ENCODE measurements at places on chromosomes 6 and 20. TPM values are rescaled to one million over a fixed set of nuclear protein-coding genes. Genes with fewer than 3 reads are reported as not detected.
A peak's percentile ranks its signal among the peaks of the same experiment; 100 is the strongest.

CASP8AP2 gene
- 13.0 TPM for total RNA-seq

DNA sequence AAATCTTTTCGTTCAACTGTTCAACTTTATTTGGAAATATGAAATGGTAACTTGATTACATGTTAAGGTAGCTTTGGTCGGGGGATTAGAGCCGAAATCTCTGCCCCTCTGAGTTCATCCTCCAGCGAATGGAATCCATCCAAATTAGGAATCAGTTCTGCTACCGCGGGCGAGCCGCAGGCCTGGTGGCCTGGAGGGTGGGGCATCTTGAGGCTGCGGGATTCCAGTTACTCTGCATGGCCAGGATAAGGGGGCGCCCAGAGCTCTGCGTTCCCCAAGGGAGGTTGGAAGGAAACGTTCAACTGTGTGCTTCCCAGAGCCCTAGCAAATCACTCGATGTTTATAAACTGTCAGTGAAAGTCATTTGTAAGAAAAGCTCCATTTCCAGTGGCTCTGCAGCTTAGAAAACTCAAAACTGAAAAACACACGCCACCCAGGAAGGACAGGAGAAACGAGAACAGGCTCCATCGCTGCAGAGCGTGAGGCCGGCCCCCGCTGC lies 262.2 kb downstream of the TAF4 start:
- peak; percentile 81 for DNase-seq

DNA sequence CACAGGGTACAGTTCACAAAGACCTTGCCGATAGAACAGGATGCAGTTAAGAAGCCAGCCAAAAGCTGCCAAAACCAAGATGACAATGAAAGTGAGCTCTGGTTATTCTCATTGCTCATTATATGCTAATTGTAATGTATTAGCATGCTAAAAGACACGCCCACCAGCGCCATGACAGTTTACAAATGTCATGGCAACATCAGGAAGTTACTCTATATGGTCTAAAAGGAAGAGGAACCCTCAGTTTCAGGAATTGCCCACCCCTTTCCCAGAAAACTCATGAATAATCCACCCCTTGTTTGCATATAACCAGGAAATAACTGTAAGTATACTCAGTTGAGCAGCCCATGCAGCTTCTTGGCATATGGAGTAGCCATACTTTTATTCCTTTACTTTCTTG lies 748.7 kb downstream of the QKI start:
- DNase-seq = no peak

- no peak for DNase-seq
Measured at GRCh38 chr6:25458485-25458884, 179.3 kb downstream of the CARMIL1 start.

- peak; percentile 89 for DNase-seq
Measured at GRCh38 chr6:29631860-29632731, 887 bp downstream of the GABBR1 start.

- no peak for DNase-seq
Measured at GRCh38 chr20:38692436-38693411, 31.6 kb upstream of the SLC32A1 start.

DNA sequence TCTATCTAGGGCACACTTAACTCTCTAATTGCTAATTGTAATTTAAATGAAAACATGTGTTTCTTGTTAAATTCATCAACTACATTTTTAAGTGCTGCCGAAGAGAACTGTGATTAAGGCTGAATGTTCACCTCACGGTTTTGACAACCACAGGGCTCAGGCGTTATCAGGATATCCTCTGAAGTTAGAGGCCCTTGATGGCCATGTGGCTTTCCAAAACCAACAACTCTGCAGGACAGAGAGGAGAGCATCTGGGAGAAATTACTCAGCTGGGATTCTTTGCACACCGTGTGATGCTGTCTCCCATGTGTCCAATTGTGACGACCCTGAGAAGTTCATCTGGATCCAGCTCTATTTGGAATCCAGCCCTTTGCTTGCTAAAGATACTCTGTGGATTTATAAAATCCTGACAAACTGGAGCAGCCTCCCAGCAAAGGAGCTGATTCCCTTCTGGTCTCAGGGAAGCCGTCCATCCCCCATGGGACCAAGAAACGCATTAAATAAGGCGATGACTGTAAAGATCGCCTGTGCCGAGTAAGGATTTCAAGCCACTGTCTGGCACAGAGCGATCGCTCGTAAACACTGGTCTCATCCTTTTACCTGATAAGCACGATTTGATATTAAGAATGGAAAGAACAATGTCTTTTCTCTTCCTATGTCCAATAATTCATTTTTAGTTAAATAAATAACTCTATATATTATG lies 401.1 kb downstream of the CD83 start:
- no peak for DNase-seq

PRSS35 gene
- total RNA-seq = 1.1 TPM

PGC gene
- not detected for total RNA-seq

- DNase-seq = no peak
Measured at GRCh38 chr6:111417181-111417585, 65.8 kb downstream of the REV3L start.

GRCh38 chr6:42009844-42010184 lies 40.5 kb upstream of the TAF8 start:
- no peak for DNase-seq

- peak; percentile 23 for DNase-seq
Measured at GRCh38 chr6:166192557-166192956, 24.9 kb upstream of the TBXT start.

DNA sequence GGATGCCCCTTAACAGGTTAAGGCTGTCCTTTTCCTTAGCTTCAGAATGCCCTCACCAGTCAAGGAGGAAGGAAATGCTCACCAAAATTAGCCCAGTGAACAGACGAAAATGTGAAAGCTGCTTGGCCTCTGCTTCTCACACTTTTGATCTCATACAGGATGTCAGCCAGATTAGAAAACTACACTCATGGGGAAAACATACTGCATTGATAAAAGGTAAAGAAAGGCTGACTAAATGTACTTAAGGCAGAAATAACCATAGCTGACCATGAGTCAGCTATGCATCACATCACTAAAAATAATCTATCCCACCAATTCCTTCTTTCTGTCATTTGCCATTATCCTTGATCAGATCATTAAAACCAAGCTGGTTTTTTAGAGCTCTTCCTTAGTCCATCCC lies 198.4 kb upstream of the TENT5A start:
- peak; percentile 46 for DNase-seq

- no peak for DNase-seq
Measured at GRCh38 chr6:141492521-141493284, 640.0 kb upstream of the GJE1 start.

GNAS-AS1 gene
- 1.5 TPM for total RNA-seq

DNA sequence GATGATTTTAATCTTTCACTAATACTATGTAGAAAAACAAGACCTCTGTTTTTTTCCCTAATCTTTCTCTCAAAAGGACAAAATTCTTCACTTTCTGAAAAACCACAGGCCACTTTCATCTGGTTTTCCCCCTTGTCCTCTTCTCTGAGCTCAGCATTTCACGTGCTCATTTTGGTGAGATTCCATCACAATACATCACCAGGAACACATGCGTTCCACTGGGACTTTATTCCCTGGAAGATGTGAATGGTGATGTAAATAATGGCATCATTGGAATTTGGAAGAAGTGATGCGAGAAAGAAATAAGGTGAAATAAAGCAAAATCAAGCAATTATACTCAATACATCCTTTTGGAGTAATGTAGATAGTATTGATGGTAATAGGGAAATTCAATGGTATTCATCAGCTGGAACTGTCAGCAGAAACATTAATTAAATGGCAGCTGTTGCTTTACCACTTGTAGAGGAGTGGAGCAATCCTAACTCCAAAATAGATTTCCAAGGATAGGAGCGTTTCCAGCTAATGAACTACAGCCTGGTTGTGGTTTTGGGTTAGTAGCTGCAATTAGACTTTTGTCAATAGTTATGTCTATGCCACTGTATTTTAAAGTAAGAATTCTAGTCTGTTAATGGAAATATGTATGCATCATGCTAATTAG lies 11.5 kb downstream of the FILIP1 start:
- DNase-seq = no peak

GRCh38 chr6:170575250-170575649 lies 9.2 kb downstream of the PDCD2 start:
- DNase-seq = no peak

GRCh38 chr20:45359069-45359405 lies 3.9 kb upstream of the SYS1 start:
- DNase-seq = peak; percentile 73

DNAAF9 gene
- total RNA-seq = 10.6 TPM

OR2J3 gene
- not detected for total RNA-seq

GRCh38 chr6:126477678-126478077 lies 137.8 kb downstream of the CENPW start:
- no peak for DNase-seq

RUNX2 gene
- total RNA-seq = 35.4 TPM

DNA sequence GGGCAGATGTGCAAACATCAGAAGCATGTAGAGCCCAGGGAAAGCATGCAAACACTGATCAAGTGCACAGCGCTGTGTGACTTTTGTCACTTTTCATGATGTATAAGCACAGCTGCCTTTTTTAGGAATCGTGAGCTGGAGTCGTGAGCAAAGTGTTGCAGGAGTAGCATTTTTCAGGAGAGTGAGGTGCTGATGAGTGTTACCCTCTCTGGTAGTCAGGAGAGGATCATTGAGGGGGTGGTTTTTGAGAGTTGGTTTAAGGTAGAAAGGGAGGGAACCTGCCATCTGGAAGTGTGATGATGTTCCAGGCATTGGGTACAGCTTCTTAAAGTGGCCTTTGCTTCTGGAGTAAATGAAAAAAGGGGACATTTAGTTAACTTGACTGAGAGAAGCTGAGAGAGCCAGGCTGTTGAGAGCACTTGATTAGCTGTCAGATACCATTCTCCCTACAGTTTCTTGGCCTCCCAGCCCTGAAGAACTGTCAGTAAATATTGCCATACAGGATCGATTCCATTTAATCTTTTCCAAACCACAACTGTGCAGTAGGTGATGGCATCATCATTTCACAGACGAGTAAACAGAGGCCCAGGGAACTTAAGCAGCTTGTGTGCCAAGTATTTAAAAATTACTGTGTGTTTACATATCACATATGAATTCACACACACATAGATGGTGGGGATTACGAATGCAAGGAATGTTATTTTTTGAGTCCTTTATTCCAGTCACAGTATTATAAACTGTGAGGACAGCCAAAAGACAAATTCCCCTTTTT lies 28.9 kb downstream of the TPD52L1 start:
- no peak for DNase-seq

DNA sequence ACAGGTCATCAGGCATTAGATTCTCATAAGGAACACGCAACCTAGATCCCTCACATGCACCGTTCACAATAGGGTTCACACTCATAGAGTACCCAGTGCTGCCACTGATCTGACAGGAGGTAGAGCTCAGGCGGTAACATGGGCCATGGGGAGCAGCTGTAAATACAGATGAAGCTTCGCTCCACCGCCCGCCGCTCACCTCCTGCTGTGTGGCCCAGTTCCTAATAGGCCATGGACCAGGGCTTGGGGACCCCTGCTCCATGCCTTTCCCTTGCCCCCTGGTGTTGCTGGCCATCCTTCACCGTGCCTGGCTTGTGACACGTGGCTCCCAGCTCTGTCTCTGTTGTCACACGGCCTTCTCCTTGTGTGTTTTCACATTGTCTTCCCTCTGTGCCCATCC lies 171.1 kb upstream of the JARID2 start:
- no peak for DNase-seq

- no peak for DNase-seq
Measured at GRCh38 chr20:32350421-32350820, 7.7 kb upstream of the ASXL1 start.

SLC22A7 gene
- not detected for total RNA-seq
